ENCODE measurements at places on chromosomes 2 and 18. TPM values are rescaled to one million over a fixed set of nuclear protein-coding genes. Genes with fewer than 3 reads are reported as not detected.

The SNORC gene
- polyA plus RNA-seq, result 1.8 TPM

The GULP1 gene
- 55.8 TPM for polyA plus RNA-seq

The TAF4B gene
- polyA plus RNA-seq, result 4.5 TPM

The MDH1B gene
- polyA plus RNA-seq, result 12.5 TPM

The CBLN2 gene
- polyA plus RNA-seq, result 9.8 TPM

The ALPI gene
- polyA plus RNA-seq, result 0.06 TPM

The TRPM8 gene
- 0.30 TPM for polyA plus RNA-seq

The TUBA4B gene
- 0.82 TPM for polyA plus RNA-seq

The ABI2 gene
- 78.0 TPM for polyA plus RNA-seq

The SP140 gene
- 1.1 TPM for polyA plus RNA-seq

The SESTD1 gene
- polyA plus RNA-seq, result 71.9 TPM

The ELOA2 gene
- polyA plus RNA-seq, result 0.13 TPM

Measured in left renal cortex interstitium (tissue), 4 donors.